ENCODE measurements at places on chromosomes 2 and 18. TPM values are rescaled to one million over a fixed set of nuclear protein-coding genes. Genes with fewer than 3 reads are reported as not detected.

CXCR4 gene
- total RNA-seq: 13.9 TPM

ASB18 gene
- total RNA-seq: not detected

GALNT5 gene
- under 0.01 TPM for total RNA-seq

UGT1A8 gene
- not detected for total RNA-seq

CROCC2 gene
- total RNA-seq: not detected

RABL2A gene
- 5.2 TPM for total RNA-seq

ZDBF2 gene
- 12.4 TPM for total RNA-seq

TM4SF20 gene
- total RNA-seq: not detected

PAIP2B gene
- total RNA-seq: 2.0 TPM

All from dermis lymphatic vessel endothelial cell (primary cell).